ENCODE measurements at places on chromosomes 12 and 14. TPM values are rescaled to one million over a fixed set of nuclear protein-coding genes. Genes with fewer than 3 reads are reported as not detected.

The PTPRO gene
- 18.4 TPM for total RNA-seq

The ALX1 gene
- not detected for total RNA-seq

The RIN3 gene
- total RNA-seq: 66.4 TPM

The PPP1R36 gene
- not detected for total RNA-seq

The EVL gene
- 940 TPM for total RNA-seq

The BIN2 gene
- total RNA-seq: 240 TPM

The SLC17A8 gene
- not detected for total RNA-seq

The RPL10L gene
- total RNA-seq: not detected

The B4GALNT1 gene
- total RNA-seq: 0.33 TPM

The SERPINA10 gene
- not detected for total RNA-seq

The RARG gene
- total RNA-seq: 38.5 TPM

The ITGB7 gene
- 480 TPM for total RNA-seq

The KCNH3 gene
- total RNA-seq: 2.4 TPM

The CFAP54 gene
- 0.10 TPM for total RNA-seq

The TUBA1C gene
- total RNA-seq: 167 TPM

The EFCAB11 gene
- 7.0 TPM for total RNA-seq

The TPPP2 gene
- not detected for total RNA-seq

The MANSC4 gene
- total RNA-seq: not detected

The IAPP gene
- total RNA-seq: not detected

The RHEBL1 gene
- total RNA-seq: 6.6 TPM

The INSM2 gene
- total RNA-seq: not detected

The MYH6 gene
- total RNA-seq: not detected

The TROAP gene
- 70.2 TPM for total RNA-seq

The ATL1 gene
- 1.2 TPM for total RNA-seq

The CHST11 gene
- total RNA-seq: 54.4 TPM

The STON2 gene
- 0.29 TPM for total RNA-seq

The IFNG gene
- 3.1 TPM for total RNA-seq

The RNASE3 gene
- total RNA-seq: not detected

The WNT5B gene
- total RNA-seq: not detected

The HOTAIR gene
- not detected for total RNA-seq

The CAMKK2 gene
- total RNA-seq: 27.9 TPM

The PLEKHD1 gene
- total RNA-seq: 0.15 TPM

The NR4A1 gene
- total RNA-seq: 7.0 TPM

The TAS2R9 gene
- not detected for total RNA-seq

The CLEC4C gene
- total RNA-seq: not detected

The CLEC6A gene
- total RNA-seq: 0.17 TPM

The GSG1 gene
- not detected for total RNA-seq

The KICS2 gene
- total RNA-seq: 11.3 TPM

The GDF3 gene
- total RNA-seq: not detected

The LAG3 gene
- 3.2 TPM for total RNA-seq

The NPAS3 gene
- not detected for total RNA-seq

The HSPA2 gene
- total RNA-seq: 1.9 TPM

The TEX22 gene
- total RNA-seq: 5.8 TPM

The KLHL33 gene
- total RNA-seq: 0.13 TPM

The TSPAN11 gene
- not detected for total RNA-seq

The SLC10A1 gene
- total RNA-seq: not detected

The IGF1 gene
- total RNA-seq: 0.10 TPM
